ENCODE measurements at places on chromosomes 2 and 18. TPM values are rescaled to one million over a fixed set of nuclear protein-coding genes. Genes with fewer than 3 reads are reported as not detected.

Gene PPIG
- total RNA-seq: 27.4 TPM

Gene PID1
- total RNA-seq: 48.6 TPM

Gene EDAR
- not detected for total RNA-seq

Gene CHPF
- total RNA-seq: 341 TPM

Gene CCDC141
- total RNA-seq: 0.53 TPM

Gene SLC4A3
- 4.0 TPM for total RNA-seq

Data from smooth muscle cell of the pulmonary artery (primary cell).